Stimulated activated CD8-positive, alpha-beta memory T cell treated with anti-CD3 and anti-CD28 coated beads, Interleukin-4, amount 100 ng/mL, for 1 hour (primary cell): ENCODE measurements at places on chromosomes 6 and 20.

DNA sequence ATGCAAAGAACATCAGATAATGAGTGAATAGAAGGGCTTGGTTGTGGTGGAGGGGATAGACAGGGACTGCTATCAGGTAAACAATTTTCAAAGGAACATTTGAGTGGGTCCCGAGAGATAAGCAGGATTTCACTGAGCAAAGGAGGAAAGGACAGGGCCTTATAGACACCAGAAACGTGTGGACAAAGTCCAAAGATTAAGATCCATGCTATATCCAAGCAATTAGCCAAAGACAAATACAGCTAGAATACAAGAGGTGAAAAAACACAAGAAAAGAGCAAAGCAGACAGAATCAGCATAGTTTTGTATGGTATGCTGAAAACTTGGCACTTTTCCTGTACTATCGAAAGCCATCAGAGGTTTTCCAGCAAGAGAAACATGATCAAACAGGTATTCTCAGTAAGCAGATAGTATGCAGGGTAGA is 59.8 kb downstream of the CDK19 start:
- no peak for DNase-seq

- DNase-seq, result no peak
Measured at GRCh38 chr20:62010551-62011402, 54.9 kb downstream of the TAF4 start.

- DNase-seq, result no peak
Measured at GRCh38 chr20:6583134-6583738, 184.2 kb upstream of the BMP2 start.

GRCh38 chr6:152669895-152670294 is 27.8 kb upstream of the MYCT1 start:
- no peak for DNase-seq

DNA sequence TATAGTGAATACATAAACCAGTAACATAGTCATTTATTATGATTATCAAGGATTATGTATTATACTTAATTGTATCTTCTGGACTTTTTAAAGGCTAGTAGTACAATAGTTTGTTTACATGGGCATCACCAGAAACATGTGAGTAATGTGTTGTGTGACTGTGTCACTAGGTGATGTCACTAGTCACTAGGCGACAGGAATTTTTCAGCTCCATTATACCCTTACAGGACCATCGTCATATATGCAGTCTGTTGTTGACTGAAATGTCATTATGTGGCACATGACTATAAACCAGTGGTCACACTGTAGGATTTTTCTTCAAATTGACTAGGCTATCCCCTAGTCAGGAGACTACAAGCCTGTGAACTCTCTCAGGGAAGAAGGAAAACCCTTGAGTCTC is 86.5 kb upstream of the CENPW start:
- DNase-seq, result no peak

GRCh38 chr6:122401104-122401503 is 1.7 kb downstream of the HSF2 start:
- DNase-seq, result no peak

DNA sequence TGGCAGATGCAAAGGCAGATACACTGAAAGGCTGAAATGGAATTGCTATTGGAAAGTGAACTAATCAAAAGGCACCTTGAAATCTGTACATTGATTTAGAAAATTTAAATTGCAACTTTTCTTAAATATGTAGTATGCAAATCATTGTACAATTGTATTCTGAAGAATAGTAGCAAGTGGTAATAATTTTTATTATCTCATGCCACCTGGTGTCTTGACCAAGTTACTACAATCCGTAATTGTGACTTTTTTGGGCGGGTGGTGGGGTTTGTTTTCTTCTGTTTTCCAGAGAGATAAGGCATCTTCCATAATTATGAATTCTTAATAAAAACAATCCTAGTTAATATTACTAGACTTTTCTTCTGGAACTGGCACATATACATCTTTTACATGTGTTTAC is 12.5 kb upstream of the BCKDHB start:
- no peak for DNase-seq

DNA sequence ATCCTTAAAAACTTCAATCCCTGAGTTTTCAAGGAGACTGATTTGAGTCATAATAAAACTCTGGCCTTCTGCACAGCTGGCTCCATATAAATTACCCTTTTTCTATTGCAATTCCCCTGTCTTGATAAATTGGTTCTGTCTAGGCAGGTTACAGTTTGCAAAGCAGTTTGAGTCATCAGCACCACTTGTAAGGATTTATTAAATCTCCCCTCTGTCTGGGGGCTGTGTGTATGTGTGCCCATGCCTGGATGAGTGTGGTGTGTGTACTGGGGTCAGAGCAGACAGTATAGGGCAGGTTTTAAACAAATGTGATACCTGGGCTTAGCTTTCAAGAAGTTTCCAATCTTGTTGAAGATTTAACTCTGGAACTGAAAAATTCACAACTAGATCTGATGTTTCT is 228.6 kb downstream of the FNDC1 start:
- no peak for DNase-seq

- DNase-seq, result no peak
Measured at GRCh38 chr6:130098317-130098716, 79.9 kb downstream of the L3MBTL3 start.

GRCh38 chr6:129516787-129517186 is 193.2 kb downstream of the ARHGAP18 start:
- DNase-seq, result no peak

DNA sequence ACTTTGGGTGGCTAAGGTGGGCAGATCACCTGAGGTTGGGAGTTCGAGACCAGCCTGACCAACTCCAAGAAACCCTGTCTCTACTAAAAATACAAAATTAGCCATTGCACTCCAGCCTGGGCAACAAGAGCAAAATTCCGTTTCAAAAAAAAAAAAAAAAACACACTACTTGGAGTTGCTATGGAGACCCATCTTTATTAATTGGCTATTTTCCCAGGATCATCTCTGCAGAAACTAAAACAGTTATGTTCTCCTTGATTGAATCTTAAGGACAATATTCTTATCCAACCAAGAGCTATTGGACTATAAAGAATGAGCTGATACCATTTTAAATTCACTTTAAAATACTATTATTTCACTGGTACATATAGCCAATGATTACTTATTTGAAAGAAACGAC is 14.7 kb downstream of the AKIRIN2 start:
- no peak for DNase-seq

DNA sequence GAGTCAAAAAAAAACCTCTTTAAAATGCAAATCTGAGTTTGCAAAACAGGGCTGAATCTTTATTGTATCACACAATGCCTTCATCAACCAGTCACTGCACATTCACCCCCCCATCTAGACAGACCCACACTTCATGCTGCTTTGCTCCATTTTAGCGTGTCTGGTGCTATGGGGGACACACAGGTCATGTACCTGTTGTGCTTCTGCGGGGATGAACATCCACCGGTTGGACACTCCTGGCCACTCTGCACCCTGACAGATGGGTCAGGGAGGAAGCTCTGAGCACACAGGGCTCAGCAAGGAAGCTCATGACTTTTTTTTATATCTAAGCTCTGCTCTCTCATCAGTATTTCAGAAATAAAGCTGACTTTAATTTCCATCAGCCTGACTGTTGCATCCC is 136.3 kb downstream of the PRND start:
- no peak for DNase-seq

GRCh38 chr20:25057234-25058050 is 497 bp downstream of the ACSS1 start:
- DNase-seq, result peak; percentile 55

DNA sequence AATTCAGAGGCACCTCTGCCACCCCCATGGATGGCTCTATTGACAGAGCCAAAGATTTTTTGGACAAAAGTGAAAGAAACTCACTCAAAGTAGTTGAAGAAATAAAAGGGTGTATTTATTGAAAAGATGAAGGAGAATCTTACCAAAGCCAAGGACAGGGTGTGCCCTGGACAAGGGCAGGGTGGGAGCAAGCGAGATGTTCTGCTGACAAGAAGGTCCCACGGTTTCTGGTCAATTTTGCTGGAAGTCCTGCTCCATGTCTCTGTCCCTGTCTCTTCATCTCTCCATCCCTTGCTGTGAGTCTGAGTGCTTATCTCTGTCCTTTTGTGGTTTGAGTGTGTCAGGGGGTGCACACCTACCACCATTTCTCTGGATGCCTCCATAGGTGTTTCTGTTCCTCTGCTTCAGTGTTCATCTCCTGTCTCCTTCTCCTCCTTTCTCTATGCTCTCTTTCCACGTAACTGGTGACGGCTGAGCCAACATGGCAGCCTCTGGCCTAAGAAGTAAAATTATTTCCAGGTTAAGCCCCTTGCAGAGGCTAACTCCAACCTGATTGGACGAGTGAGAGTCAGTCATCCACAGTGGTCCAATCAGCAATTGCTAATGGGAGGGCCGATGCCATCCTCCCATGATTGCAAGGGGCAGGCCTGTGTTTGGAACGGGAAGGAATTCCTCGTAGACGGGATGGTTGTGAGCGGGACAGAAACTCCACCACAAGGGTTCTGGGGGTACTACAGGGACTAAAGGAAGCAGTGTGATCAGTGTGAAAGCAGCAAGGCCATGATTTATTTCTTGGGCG is 502.1 kb upstream of the CDH4 start:
- no peak for DNase-seq

- no peak for DNase-seq
Measured at GRCh38 chr20:57214948-57215347, 51.5 kb downstream of the BMP7 start.

- DNase-seq, result no peak
Measured at GRCh38 chr6:35008858-35009257, 119.8 kb downstream of the ANKS1A start.

DNA sequence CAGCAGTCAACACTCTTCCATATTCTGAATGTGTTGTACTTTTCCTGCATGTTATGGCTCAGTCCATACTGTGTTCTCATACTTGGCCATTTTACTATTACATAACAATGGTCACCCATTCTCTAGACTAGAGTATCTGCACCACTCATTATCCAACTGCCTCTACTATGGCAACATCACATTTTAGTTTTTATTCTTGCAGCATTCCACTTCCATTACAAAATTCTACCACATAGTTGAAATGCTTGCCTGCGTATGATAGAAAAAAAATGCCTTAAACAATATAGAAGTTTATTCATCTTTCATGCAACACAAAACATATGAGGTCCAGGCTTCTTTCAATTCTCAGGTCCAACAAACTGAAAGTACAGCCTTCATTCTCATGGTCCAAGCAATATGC is 128.0 kb downstream of the TENT5A start:
- DNase-seq, result no peak

DNA sequence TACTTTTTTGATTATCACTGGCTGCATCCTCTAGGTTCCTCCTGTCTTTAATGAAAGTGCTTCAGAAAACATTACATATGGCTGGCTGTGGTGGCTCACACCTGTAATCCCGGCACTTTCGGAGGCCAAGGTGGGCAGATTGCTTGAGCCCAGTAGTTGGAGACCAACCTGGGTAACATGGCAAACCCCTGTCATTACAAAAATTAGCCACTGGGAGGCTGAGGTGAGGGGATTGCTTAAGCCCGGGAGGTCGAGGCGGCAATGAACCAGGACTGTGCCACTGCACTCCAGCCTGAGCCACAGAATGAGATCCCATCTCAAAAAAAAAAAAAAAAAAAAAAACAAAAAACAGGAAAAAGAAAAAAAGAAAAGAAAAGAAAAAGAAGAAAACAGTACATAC is 35.3 kb downstream of the BEND3 start:
- DNase-seq, result no peak

- DNase-seq, result no peak
Measured at GRCh38 chr6:90249034-90249433, 47.6 kb downstream of the BACH2 start.

GRCh38 chr6:6566766-6567165 is 21.8 kb upstream of the LY86 start:
- DNase-seq, result no peak

DNA sequence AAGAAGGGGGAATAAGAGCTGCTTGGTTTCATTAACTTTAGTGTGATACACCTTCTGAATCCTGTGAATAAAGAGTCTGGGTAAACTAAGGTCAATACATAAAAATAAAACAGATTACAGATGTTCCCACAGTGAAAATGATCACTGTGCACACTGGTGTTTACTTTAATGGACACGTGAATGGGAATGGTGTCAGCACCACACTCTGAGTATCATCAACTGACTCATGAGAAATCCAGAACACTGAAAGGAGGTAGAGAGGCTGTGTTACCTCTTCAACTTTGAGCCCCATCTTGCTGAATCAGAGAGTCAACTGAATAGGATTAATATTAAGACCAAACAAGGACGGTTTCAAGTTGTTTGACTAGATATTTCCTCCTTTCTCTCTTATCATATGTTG is 75.0 kb downstream of the ELOVL4 start:
- no peak for DNase-seq

DNA sequence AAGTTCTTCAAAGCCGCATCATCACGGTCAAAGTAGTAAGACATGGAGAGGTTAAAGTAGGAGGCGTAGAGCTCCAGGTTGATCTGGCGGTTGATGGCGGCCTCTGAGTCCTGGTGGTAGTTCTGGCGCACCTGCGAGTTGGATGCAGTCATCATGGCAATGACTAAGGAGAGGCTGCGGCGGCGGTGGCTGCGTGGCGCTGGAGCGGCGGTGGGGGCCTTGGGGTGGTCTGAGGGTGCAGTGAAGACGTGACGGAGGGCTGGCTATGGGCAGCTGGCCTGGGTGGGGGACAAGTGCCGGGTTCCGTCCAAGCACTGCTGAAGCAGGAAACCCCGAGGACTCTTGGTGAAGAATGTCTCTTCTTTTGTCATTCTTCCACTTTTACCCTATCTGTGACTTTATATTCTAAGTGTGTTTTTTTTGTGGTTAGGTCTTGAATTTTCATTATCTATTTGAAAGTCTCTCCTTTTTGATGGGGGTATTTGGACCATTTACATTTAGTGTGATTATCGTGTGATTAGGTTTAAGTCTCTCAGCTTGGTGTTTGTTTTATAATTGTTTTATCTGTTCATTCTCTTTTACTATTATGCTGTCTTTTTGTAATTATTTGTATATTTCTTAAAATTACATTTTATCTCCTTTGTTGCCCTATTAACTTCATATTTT is 94.6 kb downstream of the TFAP2B start:
- DNase-seq, result no peak
